Stimulated activated CD8-positive, alpha-beta memory T cell treated with anti-CD3 and anti-CD28 coated beads, Interleukin-15, amount 100 ng/mL, for 24 hours (primary cell): ENCODE measurements at places on chromosomes 2 and 18.

DNA sequence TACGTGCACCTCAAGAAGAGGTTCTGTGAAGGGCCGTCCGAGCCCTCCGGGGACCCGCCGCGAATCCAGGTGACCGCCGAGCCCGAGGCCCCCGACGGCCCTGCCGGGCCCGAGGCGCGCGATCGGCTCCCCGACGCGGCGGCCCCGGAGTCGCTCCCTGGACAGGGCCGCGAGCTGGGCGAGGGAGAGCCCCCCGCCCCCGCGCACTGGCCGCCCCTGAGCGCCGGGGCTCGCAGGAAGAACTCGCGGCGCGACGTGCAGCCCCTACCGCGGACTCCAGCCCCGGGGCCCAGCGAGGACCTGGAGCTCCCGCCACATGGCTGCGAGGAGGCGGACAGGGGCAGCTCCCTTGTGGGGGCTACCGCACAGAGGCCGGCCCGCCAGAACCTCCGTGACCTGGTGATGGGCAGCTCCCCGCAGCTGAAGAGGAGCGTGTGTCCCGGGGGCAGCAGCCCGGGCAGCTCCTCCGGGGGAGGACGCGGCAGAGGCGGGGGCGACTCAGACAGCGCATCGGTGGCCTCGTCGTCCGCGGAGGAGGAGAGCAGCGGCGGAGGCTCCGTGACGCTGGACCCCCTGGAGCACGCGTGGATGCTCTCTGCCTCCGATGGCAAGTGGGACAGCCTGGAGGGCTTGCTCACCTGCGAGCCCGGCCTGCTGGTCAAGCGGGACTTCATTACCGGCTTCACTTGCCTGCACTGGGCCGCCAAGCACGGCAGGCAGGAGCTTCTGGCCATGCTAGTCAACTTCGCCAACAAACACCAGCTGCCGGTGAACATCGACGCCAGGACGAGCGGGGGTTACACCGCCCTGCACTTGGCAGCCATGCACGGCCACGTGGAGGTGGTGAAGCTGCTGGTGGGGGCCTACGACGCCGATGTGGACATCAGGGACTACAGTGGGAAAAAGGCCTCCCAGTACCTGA is 812 bp downstream of the SOWAHC start:
- no peak for DNase-seq

DNA sequence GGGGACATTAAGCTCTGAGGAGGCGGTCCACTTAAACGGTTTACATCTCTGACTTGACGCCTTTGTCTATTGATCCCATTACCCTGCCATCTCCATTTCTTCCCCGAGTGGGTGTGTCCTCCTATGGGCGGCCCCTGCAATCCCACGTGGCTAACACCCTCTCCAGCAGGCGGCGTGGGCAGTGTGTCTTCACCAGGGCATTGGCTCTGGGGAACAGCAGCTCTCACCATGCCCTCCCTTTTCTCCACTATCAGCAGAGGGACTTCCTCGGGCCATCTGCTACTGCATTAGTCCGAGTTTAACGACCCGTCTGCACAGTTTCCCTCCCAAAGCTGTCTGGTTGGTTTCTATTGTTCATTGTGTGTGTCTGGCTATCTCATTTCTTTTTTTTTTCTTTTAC is 511.9 kb upstream of the NRP2 start:
- DNase-seq: no peak

- no peak for DNase-seq
Measured at GRCh38 chr2:237723602-237724001, 75.0 kb upstream of the RBM44 start.

DNA sequence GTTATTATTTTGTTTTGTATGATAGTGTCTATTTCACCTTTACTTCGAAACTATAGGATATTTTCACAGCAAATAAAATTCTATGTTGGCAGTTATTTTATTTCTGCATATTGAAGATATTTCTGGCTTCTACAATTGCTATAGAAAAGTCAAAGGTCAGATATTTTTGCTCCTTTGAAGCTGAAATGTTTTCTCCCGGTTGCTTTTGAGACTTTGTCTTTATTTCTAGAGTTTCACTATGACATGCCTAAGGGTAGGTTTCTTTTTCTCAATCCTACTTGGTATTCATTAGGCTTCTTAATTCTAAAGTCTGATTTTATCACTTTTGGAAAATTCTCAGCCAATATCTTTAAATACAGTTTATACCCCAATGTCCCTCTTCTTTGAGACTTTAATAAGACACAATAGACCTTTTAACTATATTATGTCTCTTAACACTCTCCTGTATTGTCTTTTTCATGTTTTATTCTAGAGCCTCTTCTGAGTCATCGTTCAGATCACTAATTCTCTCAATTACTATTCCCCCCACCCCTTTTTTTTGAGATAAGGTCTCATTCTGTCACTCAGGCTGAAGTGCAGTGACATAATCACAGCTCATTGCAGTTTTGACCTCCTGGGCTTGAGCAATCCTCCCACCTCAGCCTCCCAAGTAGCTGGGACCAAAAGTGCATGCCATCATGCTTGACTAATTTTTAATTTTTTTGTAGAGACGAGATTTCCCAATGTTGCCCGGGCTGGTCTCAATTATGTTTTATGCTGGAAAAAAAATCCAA is 50.5 kb downstream of the USP37 start:
- no peak for DNase-seq

GRCh38 chr18:6362559-6363129 is 52.1 kb downstream of the L3MBTL4 start:
- DNase-seq: no peak

GRCh38 chr2:201344663-201345366 is 12.3 kb downstream of the FLACC1 start:
- no peak for DNase-seq

DNA sequence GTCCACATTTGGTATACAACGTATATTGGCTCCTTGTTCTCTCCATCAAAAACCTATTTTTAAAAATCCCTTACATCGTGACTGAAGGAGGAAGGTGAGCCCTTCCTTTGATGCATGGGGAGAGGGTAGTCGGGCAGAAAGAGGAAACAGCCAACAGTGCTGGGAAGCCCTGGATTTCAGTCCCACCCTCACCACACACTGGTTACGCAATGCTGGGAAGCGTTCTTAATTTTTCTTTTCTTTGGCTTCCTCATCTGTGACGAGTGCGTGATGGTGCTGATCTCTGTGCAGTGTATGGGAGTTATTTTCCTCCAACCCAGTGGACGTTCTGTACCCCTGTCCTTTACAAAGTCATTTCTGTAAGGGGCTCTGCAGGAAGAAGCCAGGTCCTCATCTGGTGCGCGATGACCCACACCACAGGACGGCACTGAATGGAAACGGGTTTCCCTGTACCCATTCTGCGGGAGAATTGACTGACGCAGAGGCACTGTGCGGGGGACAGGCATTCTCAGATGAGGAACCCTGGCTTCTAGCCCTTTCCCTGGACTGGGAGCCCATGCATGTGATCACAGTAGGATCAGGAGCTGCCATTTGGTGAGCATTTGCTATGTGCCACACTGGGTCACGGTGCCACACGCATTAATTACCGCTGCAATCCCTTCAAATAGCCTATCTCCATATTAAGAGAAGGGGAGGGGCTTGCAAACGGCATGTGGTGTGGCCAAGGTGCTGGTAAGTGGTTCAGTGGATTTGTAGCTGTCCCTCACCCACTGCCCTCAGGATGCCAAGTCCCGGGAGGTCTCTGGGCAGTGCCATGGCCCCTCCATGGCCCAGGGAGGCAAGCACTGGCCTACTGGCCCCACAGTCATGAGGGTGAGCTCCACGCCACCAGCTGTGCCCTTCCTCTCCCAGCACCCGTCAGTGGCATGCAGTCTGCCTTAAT is 4.3 kb downstream of the COLEC11 start:
- DNase-seq: no peak

GRCh38 chr18:63409301-63409700 is 13.0 kb downstream of the VPS4B start:
- DNase-seq: no peak

DNA sequence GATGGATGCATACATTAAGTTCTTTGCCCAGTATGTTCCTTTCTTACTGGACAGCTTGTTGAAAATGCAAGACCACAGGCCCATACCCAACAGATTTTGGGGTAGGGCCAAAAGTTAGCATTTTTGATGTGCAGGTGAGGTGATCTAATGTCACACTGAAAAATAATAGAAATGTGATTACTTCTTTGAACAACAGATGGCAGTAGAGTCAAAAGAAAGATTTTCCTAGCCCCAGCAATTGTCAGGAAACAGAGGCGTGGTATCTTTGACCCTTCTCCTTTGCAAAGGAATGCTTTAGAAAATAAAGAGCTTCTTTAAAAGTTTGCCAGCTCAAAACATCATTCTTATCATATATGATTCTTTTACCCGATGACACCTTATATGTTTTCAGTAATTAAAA is 343.6 kb upstream of the SYT4 start:
- no peak for DNase-seq

DNA sequence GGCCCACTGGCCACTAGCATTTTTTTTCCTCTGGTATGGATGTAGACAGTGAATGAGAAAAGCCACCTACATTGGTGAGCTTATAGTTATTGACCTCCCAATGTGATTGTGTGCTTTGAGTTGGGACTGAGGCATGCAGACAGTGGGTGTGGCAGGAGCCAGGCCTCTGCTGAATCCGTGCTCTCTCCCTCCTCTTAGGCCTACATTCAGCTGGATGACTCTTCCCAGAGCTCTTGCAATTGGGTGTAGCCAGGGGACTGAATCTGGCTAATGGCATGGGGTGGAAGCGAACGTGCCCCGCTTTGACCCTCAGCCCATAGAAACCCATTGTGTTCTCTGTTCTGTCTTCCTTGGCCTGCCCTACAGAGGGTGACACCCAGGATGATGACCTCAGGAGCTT is 698.3 kb upstream of the HS6ST1 start:
- DNase-seq: no peak

GRCh38 chr2:203261326-203262159 is 22.7 kb downstream of the CYP20A1 start:
- DNase-seq: no peak

- DNase-seq: no peak
Measured at GRCh38 chr2:129923265-129924091, 56.0 kb upstream of the RAB6C start.

DNA sequence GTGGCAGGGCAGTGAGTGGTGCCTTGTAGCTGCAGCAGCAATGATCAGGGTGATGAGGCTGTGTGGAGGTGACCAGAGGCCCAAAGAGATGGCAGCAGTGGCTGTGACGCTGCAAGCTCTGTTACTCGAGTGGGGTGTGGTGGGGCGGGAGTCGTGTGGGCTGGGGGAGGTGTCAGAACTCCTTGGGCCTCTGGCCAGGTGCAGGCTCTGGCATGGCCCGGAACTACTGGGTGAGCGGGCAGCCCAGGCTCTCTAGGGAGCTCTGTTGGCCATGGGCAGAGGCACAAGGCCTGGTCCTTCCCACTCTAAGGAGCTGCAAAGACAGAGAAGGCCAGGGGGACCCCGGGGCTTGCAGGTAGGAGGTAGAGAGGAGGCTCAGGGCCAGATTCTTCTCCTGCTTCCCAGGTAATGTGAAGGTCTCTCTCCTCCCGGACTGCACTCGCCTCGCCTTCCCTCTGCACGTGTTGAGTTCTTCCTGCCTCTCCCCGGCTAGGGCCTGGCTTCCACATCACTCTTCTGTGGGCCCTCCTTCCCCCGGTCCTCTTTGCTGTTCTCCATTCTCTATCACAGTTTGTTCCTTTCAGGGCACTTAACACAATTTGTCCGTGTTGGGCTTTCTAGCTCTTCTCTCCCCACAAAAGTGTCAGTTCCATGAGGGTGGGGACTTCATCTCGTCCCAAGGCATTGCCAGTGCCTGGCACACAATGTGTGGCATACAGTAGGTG is 114.8 kb downstream of the MCFD2 start:
- no peak for DNase-seq

GRCh38 chr2:105872142-105872728 is 127.5 kb downstream of the NCK2 start:
- DNase-seq: no peak
